Esophagus squamous epithelium (tissue), 5 donors: ENCODE measurements at places on chromosomes 2 and 18.

DNA sequence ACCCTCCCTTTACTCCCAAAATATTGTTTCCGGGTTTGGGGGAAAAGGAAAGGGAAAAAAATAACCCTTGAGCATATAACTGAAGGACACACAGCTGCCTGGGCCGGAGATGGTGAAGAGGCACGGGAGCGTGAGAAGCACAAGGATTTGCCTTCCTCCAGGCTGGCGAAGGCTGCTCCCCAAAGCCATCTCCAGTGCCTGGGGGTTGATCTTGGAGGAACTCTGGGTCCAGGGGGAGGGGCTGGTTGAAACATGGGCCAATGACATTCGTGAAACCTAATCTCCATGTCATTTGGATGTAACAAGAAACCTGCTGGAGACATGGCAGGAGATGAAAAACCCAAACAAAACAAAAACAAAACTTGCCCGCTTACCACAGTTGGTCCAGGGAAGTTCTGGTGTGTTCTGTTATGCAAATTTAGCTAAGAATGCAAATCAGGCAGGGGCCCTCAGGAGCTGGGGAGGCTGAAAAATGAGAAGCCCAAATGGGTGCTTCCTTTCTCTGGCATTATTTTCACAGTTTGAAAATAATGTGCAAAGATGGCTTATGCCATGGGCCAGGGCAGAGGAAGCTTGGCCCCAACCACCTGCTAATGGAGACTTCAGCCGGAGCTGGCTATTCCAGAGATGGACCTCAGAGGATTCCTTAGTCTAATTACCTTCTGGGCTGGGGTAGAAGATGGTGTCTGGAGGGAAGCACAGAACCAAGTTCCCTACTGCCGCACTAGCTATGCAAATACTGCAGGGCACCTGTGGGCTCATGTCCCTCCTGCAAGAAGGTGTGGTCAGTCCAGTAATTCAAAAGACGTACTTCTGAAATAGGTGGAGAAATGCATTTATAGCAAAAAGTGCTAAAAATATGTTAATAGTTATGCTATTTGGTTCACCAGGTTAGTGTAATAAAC lies 180.9 kb downstream of the BCL2 start:
- DNase-seq: no peak

DNA sequence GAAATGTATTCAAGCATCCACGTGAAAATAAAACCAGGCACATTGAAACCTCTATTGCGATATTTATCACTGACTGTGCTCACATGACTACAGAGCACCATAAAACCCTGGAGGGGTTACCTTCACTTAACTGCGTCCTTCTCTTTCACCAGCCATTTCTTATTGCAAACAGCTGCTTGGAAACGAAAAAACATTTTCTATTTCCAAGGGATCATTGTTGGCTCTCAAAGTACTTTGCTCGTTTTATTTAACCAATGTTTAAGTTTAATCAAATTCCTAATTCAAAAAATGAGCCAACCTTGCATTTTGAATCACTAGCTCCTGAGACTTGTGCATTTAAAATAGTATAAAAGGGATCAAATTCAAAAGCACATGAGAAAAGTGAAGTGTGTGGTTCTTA lies 134.4 kb downstream of the OSR1 start:
- no peak for DNase-seq

DNA sequence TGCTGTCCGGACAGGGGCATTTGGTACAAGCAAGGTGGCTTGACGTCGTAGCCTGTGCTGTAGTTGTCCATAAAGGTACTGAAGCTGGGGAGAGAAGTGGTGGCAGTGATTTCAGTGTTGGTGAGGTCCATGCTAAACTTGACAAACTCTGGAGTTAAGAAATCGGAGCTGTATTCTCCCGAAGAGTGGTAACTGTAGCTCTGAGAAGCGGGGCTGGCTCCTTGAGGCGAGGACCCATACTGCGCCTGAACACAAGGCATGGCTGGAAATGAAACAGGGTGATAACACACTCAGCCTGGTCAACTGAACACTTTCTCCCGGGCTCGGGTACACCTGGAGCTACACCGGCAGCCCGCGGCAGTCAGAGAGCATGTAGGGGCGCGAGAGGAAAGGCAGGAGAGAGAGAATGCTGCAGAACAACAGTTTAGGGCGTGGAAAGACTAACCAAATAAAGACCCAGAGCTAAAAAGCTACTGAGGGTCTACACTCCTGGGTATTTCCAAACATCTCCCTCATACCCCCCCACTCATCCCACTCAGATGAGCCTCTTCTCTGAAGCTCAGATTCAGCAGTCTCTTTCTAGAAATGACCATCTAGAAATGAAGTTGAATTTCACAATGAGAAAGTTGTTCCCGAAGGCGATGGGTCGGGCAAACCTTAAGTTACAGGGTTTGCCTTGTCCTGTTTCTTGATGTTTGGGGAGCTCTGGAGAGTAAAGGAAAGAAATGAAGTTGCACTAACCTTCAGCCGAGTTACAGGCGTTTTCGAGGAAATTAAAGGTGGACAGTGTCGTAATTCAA lies 2.4 kb downstream of the NR4A2 start:
- no peak for DNase-seq

DNA sequence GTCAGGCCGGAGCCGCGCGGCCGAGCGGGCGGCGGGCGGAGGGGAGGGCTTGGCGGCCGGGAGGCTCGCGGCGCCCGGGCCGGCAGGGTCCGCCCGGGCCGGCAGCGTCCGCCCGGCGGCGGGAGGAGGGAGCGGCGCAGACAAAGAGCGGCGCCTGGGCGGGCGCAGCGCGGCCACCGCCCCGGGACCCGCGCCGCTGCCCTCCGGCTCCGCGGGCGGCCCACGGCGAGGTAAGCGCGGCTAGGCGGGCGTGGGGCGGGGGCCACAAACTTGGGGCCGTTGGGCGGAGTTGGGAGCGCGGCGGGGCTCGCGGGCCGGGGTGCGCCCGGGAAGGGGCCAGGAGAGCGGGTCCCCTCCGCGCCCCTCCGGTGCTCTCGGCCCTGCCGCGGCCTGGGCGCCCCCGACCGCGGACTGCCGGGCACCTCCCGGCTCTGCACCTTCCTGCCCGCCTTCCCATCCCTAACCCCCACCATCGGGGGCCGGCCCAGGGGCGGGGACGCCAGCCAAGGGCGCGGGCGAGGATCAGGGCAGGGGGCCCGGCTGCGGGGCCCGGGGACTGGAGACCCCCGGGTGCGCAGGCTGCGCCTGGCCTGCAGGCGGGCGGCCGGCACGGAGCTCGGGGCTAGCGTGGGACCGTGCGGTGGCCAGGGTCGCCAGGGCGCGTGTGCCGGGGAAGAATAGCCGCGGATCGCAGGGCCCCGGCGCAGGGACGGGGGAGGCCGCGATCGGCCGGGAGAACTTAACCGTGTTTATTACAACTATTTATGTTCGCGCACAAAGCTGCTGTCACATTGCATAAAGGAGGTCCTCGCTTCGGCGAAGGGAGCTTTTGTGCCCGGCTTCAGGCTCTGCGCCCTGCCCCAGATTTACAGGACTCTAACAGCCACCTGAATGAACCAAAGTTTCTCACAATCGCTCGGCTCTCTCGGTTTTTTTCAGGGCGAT lies at the start of gene NCK2:
TSS of gene NCK2 (plus strand) at position 4 of the 945 bp plus-strand sequence. CDS start 110,152 bp downstream, outside the sequence.
- DNase-seq: no peak

GRCh38 chr2:14884651-14885050 lies 252.1 kb downstream of the LRATD1 start:
- DNase-seq: no peak

DNA sequence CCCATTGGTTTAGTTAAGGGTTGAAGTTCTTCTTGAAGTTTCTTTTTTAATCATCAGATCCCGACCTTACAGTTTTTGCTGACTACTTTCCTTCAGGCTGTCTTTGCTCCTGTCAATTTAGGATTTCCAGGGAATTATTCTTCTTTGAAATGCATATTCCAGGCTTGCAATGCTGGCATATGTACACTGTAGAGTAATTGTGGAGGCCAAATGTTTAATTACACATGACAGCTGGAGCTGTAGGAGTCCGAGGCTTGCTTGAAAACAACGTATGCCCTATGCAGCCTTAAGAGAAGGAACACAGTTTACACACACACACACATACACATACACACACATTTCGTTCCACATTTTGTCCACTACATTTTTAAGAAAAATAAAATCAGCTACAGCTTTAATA lies 602.3 kb downstream of the TMEM182 start:
- DNase-seq: no peak

DNA sequence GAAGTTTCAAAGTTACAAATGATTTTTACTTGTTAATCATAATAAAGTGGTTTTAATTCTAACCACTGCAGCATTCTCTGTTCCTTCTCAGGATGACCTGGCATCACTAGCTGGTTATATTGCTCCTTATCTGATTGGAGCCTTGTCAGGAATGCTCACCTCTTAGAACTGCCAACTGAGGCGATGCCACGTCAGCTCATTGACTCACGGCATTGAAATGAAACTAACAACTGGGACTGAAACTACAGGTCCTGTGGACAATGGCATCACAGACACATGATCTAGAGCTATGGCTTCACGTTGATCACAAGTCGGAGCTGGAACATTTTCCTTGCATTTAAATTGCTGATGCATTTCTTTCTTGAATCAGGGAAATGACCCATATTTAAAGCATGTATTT lies 54.9 kb upstream of the MAP2 start:
- no peak for DNase-seq

DNA sequence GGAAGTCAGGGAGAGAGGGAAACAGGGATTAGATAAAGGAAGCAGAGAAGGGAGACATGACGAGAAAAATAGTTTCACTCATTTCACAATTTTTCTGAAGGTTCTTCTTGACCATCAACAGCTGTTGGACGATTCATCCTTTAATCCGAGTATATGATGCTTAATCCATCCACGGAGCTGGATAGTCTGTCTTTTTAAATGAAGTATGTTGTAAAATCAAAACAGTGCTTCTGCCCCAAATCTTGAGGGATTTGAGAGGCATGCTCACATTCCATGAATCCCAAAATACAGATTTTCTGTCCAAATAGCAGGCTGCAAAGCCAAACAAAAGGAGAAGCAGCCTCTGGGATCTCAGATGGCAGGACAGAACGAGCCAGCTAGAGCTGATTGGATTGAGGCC lies 47.5 kb downstream of the EPAS1 start:
- no peak for DNase-seq

- no peak for DNase-seq
Measured at GRCh38 chr2:33786881-33787280, 187.8 kb upstream of the FAM98A start.

DNA sequence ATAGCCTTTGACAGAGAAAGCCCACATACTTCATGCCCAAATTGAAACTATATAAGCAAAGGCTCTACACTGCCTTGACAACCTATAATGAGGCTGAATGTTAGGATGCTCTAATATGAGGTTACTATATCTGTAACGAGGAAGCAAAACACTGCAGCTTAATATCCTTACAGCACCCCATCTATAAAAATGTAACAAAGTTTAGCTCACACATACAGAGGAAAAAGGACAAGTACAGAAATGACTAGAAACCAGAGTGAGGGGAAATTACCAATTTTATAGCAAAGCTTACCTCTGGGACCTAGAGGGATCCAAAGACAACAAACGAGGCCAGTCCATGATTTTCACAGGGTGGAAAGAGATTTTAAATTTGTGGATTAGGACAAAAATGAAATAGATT lies 138.5 kb downstream of the COL4A4 start:
- DNase-seq: no peak

GRCh38 chr18:6928359-6928758 lies 189.2 kb downstream of the LAMA1 start:
- DNase-seq: no peak

DNA sequence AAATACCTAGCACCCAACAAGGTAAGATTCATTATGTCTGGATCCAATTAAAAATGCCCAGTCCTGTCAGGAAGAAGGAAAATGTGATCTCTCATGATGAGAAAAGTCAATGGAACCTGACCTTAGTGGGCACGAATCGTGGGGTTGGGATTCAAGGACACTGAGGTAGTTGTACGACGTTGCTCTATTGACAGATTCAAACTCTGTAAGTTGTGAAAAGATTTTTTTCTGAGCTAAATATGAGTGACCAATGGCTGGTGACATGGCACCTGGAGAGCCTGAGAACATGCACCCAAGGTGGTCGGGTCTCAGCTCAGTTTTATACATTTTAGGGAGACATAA lies 148.2 kb downstream of the NDUFA10 start:
- DNase-seq: no peak

- DNase-seq: no peak
Measured at GRCh38 chr2:60837123-60837522, 44.3 kb upstream of the REL start.

- DNase-seq: no peak
Measured at GRCh38 chr2:38178556-38179419, 102.8 kb upstream of the CYP1B1 start.

DNA sequence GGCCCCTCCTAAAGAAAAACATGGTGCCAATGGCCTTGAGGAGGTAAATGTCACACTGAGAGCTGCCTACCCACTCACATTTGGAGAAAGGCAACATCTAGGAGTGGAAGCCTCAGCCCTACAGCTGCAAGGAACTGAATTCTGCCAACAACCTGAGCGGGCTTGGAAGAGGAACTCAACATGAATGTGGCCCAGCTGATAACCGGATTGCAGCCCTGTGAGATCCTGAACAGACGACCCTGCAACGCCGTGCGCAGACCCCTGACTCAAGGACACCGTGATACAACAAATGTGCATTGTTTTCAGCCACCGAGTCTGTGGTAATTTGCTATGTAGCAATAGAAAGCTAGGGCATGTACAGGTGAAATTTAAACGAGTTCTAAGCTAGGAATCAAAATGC lies 99.4 kb downstream of the MYOM1 start:
- no peak for DNase-seq
